Activated CD4-positive, alpha-beta T cell treated with anti-CD3 and anti-CD28 coated beads for 36 hours (primary cell): ENCODE measurements at places on chromosomes 16 and 17. TPM values are rescaled to one million over a fixed set of nuclear protein-coding genes. Genes with fewer than 3 reads are reported as not detected.

DNA sequence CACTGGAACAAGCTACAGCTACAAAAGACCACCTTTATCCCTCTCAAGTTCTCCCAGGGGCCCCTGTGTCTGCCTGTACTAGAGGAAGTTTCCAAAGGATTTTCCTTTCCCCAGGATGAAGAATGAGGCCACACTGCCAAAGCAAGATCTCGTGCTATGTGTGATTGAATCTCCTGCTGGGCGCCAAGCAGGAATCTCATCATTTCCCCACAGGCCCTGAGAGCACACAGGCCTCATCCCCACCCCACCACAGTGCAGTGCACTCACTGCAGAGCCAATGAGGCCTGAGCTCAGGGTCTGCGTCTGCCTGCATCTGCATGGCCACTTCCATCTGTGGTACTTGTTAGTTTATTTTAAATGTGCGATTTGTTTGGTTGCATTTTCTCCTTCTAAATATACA, 387.4 kb upstream of the ASIC2 start:
- H3K27me3 ChIP-seq = no peaks in the 10 kb centered on the region
- H3K36me3 ChIP-seq = no peaks in the 10 kb centered on the region
- no peak overlapping the region for H3K27ac ChIP-seq

DNA sequence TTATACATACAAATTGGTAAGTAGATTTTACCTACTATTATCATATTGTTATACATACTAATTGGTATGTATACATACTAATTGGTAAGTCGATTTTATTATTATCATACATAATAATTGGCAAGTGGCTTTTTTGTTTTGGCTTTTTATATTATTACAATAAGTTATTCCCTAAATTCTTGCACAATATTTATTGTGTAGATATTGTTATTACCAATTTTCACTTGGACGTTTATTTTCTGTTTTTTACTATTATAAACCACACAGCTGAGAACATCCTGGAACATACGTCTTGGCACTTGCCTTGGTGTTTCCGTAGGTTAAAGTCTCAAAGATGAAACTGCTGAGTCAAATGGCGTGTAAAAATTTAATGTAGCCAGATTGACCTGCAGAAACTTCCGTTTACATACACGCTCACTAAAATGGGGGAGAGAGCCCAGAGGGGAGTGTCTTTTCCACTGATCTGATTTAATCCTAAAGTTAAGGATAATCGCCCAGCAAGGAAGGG, 18.9 kb downstream of the GNGT2 start:
- peak overlapping the region; percentile 90 for H3K4me3 ChIP-seq
- DNase-seq = no peak
- no peaks in the 10 kb centered on the region for H3K27me3 ChIP-seq

The NUDT21 gene
- total RNA-seq = 333 TPM

DNA sequence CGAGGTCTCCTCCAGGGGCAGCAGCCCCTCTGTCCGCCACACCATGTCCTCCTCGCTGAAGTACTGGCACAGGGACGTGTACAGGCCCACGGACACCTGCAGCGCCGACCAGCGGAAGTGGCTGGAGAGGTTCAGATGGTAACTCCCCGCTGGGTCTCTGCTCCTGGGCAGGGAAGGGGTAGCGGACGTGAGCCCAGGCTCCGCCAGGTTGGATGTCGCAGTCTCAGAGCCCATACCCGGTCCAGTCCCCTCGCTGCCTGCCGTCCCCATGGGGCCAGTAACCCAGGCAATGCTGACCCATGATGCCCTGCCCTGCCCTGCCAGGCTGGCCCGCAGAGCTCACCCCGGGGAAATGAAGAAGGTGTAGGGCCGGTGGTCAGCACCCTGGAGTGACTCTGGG, 33.2 kb downstream of the PKD1 start:
- H3K27ac ChIP-seq = no peak overlapping the region
- peaks cover 4% of the 10 kb centered on the region for H3K36me3 ChIP-seq
- DNase-seq = no peak
- no peak overlapping the region for H3K4me3 ChIP-seq

DNA sequence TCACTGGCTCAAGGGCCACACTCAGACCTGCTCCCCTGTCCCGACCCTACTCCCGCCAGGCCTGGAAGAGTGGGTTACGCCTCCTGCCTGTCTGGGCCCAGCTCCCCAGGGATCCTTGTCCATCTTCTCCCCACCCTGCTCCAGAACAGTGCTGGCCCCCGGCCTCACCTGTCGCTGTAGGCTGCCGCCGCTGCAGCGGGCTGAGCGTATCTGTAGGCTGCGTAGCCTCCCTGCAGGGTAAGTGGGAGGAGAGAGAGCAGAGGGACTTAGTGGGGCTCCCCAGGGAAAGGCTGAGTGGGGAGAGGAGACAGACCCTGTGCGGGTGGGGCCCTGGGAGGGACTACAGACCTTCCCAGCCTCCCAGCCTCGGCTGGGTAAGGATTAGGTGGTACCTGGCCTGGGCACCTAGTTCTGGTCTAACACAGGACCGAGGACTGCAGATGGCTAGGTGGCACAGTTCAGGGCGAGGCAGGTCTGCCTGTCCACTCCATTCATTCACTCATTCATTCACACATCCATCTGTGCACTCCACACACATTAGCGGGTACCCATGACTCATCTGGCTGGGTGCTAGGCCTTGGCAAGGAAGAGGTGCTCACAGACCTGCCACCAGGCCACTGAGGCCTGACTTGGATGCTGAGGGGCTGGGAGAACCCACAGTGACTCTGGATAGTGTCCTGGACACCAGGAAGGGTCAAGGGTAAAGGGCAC, 20.9 kb downstream of the ENGASE start:
- no peak for DNase-seq
- no peaks in the 10 kb centered on the region for H3K36me3 ChIP-seq
- H3K4me1 ChIP-seq = peaks cover 3% of the 10 kb centered on the region
- no peak overlapping the region for H3K27ac ChIP-seq
- H3K27me3 ChIP-seq = peaks cover 30% of the 10 kb centered on the region
- no peak overlapping the region for H3K4me3 ChIP-seq

DNA sequence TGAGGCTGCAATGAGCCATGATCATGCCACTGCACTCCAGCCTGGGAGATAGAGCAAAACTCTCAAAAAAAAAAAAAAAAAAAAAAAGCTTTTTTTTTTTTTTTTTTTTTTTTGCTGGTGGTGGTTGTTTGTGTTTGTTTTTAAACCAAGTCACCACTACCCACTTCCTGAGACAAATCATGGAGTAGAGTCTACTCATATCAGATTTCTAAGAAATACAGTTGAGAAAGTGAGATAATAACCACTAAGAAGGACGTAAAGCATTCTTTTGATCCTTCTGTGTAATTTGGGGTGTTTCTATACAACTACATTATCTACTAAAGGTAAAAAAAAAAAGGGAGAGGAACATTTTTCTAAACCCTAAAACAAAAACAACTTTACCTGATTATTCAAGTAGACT, 38.0 kb downstream of the AXIN2 start:
- no peak overlapping the region for H3K4me3 ChIP-seq
- peak overlapping the region; percentile 53 for H3K27ac ChIP-seq
- H3K36me3 ChIP-seq = no peaks in the 10 kb centered on the region
- H3K4me1 ChIP-seq = peaks cover 26% of the 10 kb centered on the region

The GALR2 gene
- 5.9 TPM for total RNA-seq

DNA sequence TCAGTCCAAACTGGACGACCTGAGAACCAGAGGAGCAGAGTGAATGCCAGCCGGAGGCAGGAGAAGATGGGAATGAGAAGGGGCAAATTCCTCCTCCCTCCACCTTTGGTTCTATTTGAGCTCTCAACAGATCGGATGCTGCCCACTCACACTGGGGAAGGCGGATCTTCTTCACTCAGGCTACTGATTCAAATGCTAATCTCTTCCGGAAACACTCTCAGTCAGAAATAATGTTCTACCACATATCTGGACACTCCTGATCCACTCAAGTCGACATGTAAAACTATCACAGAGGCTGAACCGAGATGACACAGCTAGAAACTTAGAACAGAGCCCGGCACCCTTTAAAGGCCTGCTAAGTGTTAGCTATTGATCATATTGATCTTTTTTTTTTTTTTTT, 57.4 kb upstream of the GRIN2A start:
- DNase-seq = no peak
- H3K36me3 ChIP-seq = no peaks in the 10 kb centered on the region
- H3K27ac ChIP-seq = no peak overlapping the region
- no peaks in the 10 kb centered on the region for H3K4me1 ChIP-seq

- H3K27ac ChIP-seq = peak overlapping the region; percentile 42
- DNase-seq = no peak
- H3K27me3 ChIP-seq = no peaks in the 10 kb centered on the region
- peaks cover 7% of the 10 kb centered on the region for H3K36me3 ChIP-seq
- peak overlapping the region; percentile 87 for H3K4me3 ChIP-seq
Observed at GRCh38 chr16:28923652-28924398, 1.2 kb downstream of the RABEP2 start.

The ABAT gene
- total RNA-seq = 5.4 TPM

The GNGT2 gene
- total RNA-seq = 27.3 TPM

DNA sequence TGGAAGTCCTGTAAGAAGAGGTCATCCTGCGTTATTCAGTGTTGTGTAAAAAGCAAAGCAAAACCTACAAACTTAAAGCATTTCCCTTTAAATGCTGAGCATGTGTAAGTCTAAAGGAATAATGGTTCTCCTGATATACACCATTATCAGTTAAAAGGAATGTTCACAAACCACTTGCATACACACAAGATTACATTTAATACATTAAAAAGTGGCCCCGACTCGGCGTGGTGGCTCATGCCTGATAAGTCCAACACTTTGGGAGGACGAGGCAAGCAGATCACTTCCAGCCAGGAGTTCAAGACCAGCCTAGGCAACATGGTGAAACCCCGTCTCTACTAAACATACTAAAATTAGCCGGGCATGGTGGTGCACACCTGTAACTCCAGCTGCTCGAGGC, 30.5 kb downstream of the CPPED1 start:
- peaks cover 14% of the 10 kb centered on the region for H3K36me3 ChIP-seq
- no peaks in the 10 kb centered on the region for H3K27me3 ChIP-seq
- DNase-seq = no peak
- no peak overlapping the region for H3K4me3 ChIP-seq

DNA sequence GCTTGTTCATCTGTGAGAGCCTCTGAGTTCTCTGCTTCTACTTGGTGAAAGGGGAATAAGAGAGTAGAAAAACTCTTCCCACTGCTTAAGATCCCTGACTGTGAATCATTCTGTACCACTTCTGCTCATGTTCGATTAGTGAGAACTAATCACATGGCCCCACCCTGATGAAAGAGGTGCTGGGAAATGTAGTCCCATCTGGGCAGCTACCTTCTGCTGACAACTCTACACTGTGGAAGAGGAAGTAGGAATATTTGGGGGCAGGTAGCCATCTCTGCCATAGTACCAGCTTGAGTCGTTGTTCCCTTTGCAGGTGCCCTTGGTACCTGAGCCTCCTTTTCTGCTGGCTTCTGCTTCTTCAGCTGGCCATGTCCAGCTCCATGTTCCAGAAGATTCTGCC, 29.9 kb downstream of the NKD1 start:
- H3K27ac ChIP-seq = no peak overlapping the region
- peaks cover 8% of the 10 kb centered on the region for H3K36me3 ChIP-seq
- DNase-seq = no peak

DNA sequence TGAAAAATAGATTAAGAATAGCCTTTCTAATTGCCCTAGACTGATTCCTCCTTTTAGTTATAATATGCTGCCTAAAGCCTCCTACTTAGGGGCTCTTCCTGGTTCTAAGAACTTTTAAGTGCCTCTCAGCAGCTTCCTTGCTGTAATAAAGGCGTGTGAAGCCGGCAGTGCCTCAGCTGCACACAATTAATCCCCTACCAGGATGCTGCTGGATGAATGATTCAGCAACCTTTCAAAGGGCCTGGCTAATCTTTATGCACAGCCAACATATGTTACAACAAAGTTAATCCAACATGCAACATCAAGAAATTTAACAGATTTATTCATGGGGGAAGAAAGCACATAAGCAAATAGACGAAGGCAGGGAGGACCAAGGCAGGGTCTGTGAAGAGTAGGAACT, 145.2 kb downstream of the PMP22 start:
- H3K27ac ChIP-seq = no peak overlapping the region
- H3K4me1 ChIP-seq = no peaks in the 10 kb centered on the region
- no peak for DNase-seq
- H3K27me3 ChIP-seq = peaks cover 5% of the 10 kb centered on the region
- no peak overlapping the region for H3K4me3 ChIP-seq

The MYH3 gene
- total RNA-seq = 3.5 TPM

DNA sequence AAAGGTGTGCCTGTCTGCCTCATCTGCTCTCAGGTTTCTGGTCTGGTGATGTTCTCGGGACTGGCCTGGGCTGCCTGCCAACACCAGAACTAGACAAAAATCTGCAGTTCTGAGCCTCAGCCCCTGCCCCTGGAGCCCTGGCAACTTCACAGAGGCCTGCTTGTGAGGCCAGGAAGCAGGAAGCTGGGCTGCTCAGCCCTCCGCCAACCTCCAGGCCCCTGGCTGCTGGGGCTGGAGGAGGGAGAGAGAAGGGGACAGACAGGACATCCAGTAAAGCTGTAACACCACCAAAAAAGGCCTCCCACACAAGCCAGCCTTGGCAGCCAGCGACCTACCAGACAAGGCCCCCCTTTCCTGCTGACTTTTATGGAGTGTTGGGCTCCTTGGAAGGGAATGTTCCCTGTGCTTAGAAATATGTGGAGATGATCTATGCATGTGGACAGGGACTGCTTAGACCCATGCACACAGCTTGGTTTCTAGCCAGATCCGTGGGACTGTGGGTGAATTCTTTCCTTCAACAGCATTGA, 157.6 kb downstream of the XYLT1 start:
- no peak overlapping the region for H3K4me3 ChIP-seq
- H3K27me3 ChIP-seq = no peaks in the 10 kb centered on the region
- DNase-seq = no peak
- peaks cover 23% of the 10 kb centered on the region for H3K4me1 ChIP-seq

GRCh38 chr17:75894049-75894733, 2.6 kb downstream of the TRIM65 start:
- no peak for DNase-seq
- H3K4me3 ChIP-seq = peak overlapping the region; percentile 3
- H3K27me3 ChIP-seq = no peaks in the 10 kb centered on the region
- H3K4me1 ChIP-seq = peaks cover 19% of the 10 kb centered on the region
- peak overlapping the region; percentile 45 for H3K27ac ChIP-seq

DNA sequence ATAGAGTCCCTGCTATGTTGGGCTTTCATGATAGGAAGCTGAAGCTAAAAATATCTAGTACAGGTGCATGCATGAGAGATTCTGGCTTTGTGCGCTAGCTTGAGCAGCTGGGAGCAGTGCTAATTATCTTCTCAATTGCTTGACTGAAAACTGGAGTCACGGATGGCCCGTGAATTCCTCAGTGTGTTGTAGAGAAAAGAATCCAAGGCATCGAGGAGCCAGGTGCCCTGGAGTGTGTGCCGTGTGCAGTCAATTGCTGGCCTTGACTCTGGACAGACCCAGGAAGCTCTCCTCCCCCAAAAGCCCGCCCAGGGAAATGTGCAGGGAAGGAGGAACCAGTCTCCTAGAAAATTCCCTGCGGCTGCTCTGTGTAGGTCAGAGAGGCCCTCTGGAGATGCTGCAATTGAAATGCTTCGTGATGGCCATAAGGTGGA, 14.2 kb downstream of the LGALS3BP start:
- no peaks in the 10 kb centered on the region for H3K27me3 ChIP-seq
- no peak for DNase-seq
- no peak overlapping the region for H3K27ac ChIP-seq
- H3K4me3 ChIP-seq = no peak overlapping the region

GRCh38 chr16:12082226-12082887, 105.8 kb downstream of the SNX29 start:
- peak; percentile 52 for DNase-seq
- peaks cover 13% of the 10 kb centered on the region for H3K36me3 ChIP-seq
- H3K4me3 ChIP-seq = peak overlapping the region; percentile 44
